ENCODE measurements at places on chromosomes 7 and 10.

DNA sequence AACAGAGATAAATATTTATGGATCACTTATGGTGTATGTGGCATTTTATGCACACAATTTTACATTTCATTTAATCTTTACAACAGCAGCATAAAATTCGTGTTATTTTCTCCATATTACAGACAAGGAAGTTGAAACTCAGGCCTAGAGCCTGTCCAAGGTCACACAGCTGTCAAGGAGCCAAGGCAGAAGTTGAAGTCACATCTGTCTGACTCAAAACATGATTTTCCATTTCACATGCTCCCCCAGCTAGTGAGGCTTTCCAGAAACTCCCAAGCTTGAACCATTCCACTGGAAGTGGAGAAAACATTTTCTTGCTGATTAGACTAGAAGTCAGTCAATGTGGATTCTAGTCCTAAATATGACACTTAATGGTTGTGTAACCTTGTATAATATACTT lies 110.5 kb downstream of the HECTD2 start:
- DNase-seq = no peak

DNA sequence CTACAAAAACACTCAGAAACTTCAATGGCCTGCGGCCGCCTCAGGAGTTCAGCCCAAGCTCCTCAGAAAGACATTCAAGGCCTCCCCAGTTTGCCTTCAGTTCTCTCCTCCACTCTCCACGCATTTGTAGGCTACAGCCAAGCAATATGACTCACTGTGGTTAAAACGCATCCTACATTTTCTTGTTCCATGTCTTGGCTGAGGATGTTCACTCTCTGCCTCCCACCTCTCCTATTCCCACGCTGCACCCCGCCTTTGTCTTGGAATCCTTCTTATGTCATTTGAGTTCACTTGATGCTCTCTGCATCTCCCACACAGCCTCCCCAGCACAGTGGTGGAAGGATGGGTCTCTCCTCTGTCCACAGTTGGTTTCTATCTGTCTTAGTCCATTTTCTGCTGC lies 184.8 kb downstream of the NPSR1 start:
- DNase-seq = no peak

DNA sequence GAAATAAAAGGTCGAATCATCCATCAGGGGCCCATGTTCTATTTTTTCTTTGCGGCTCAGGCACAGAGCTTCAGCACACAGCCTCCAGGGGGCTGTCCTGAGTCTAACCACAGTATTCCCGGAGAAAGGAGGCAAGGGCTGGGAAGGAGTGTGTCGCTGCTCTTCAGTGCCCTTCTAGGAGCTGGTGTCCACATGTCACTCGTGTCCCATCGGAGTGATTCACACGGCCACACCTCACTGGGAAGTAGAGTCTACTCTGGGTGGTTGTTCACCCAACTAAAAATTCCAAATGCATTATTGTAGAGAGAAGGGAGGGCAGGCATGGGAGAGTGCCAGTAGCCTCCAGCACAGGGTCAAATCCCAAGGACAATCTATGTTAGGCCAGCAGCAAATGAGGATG lies 114.8 kb upstream of the LANCL2 start:
- no peak for DNase-seq

DNA sequence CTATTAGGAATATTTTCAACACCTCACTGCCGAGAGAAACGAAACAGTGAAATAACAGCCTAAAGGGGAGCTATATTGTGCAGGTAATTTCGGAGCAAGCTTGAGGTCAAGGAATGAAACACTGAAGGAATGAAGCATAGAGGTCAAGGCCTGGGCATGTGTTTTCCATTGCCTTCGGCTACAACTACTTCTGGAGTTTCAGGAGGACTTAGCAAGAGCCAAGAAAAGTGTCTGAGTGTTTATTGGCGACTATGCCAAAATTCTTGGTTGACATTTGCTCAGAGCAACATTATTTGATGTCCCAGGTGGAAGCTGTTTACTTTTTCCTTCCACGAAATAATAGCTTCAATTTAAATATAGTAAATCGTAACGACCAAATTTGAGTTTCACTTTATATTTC lies 89.6 kb upstream of the IFRD1 start:
- no peak for DNase-seq

DNA sequence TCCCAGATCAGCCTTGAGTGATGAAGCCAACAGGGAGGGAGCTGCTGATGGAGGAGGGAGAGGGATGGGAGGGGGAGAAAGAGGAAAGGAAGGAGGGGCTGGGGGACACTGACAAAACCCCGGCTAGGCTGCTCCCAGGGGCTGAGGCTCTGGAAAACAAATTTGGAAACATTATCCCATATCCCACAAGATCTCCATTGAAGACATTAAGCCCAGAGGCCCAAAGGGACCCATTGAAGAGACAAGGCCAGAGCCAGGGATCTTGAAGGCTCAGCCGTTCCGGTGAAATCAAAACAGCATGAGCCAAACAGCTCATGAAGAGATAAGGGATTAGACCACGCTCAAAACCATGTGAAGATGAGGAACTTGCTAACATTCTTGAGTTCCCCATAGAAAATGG lies 184.3 kb upstream of the ITGB1 start:
- DNase-seq = no peak

Measured in fibroblast of skin of left biceps (primary cell).